HepG2 (cell line): ENCODE measurements at places on chromosomes 12 and 14.

- no peak for DNase-seq
Measured at GRCh38 chr12:75978677-75979076, 52.9 kb downstream of the PHLDA1 start.

GRCh38 chr14:34058510-34058909, 107.6 kb upstream of the EGLN3 start:
- no peak for DNase-seq

- DNase-seq: no peak
Measured at GRCh38 chr12:49146406-49146805, 15.2 kb upstream of the TUBA1B start.

DNA sequence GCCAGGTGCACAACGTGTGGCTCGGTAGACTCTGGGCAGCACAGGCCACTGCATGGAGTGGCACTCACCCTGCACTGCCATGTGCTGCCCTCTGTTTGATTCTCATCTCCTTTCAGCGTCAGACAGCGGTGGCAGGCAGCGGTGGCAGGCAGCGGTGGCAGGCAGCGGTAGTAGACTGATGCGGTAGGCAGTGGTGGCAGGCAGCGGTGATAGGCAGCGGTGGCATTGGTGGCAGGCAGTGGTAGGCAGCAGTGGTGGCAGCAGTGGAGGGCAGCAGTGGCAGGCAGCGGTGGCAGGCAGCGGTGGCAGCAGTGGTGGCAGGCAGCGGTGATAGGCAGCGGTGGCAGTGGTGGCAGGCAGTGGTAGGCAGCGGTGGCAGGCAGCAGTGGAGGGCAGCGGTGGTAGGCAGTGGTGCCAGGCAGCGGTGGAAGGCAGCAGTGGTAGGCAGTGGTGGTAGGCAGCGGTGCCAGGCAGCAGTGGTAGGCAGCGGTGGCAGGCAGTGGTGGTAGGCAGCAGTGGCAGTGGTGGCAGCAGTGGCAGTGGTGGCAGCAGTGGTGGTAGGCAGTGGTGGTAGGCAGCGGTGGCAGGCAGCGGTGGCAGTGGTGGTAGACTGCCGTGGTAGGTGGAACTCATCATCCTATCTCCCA, 6.0 kb upstream of the MEG3 start:
- DNase-seq: no peak

- DNase-seq: no peak
Measured at GRCh38 chr12:113228394-113229028, 7.2 kb downstream of the TPCN1 start.

- no peak for DNase-seq
Measured at GRCh38 chr12:29234965-29235626, 86.0 kb downstream of the FAR2 start.
